ENCODE measurements at places on chromosomes 7 and 10.

GRCh38 chr10:89348481-89348880 is 20.7 kb downstream of the IFIT3 start:
- no peak for DNase-seq

GRCh38 chr7:44511236-44511635 is 20.8 kb upstream of the NUDCD3 start:
- DNase-seq = no peak

DNA sequence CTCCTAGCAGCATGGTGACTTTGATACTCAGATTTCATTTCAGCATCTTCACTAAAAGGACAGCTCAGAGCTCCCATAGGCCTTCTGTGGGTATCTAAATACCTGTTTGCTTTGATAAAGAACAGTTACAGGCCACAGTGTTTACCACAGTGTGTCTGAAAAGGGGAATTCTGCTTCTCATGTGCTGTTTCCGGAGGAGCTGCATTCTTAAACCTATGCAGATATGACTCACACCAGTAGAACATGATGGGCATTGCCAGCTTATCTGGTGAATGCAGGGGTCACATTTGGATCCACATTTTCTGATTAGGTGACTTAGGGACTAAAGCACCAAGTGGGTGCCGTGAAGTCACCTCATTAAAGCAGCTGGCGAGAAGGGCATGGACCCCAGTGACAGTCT is 52.6 kb downstream of the TRRAP start:
- peak; percentile 4 for DNase-seq

DNA sequence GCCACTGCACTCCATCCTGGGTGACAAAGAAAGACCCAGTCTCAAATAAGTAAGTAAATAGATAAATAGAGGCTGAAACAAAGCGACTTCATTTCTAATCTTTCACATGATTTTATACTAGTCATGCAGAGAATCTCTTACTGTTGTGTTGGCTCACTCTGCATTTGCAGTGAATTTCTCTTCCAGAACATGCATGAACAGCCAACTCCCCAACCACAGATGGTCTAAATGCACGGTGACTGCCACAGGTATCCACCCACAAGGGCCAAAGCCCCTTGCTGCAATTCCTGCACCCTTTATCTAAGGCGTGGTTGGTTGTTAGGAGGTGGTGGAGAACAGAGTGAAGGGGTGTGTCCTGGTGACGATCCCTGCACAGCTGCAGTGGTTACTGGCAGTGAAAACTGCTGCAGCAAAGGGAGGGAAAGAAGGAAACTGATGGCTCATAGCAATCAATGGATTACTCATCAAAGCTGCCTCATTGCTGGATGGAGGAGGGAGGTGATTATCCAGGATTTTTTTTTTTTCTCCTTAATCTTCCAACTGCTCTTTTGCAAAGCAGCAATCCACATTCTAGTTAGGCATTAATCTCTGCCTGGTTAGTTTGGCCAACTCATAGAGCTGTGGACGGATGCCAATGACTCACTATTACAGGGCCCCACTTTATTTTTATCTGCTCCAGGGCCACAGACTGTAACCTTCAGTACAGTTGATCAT is 50.6 kb downstream of the PRTFDC1 start:
- peak; percentile 98 for DNase-seq

DNA sequence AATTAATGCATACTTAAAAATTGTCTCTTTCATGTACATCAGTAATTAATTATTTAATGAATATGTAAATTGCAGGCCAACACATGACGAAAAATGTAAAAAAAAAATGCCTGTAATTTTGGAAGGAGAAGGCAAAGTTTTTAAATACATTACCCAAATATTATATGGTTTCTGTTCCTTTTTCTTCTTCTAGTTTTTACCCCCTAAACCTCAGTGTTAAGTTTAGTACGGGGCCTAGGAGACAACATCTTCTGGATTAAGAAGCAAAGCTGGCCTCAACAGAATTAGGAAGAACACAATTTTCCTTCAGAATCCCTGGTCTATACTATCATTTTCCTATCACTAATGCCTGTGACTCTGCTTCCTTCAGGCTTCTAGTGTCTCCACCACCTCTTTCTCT is 459.3 kb upstream of the NRP1 start:
- no peak for DNase-seq

DNA sequence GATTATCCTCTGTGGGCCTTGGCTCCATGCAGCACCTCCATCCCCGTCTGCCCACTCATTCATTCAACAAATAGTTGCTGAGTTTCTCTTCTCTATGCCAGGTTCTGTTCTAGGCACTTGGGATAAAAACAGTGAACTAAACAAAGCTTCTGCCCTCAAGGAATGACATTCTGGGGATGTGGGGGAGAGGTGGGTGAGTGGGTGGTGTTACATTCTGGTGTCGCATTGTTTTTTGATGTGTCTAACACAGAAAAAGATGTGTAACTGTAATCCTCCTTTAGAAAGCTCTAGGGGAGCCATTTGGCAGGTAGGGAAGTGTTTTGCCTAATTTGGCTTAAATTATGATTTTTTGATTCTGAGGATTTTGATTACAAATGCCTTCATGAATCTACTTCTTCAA is 21.4 kb downstream of the AUTS2 start:
- DNase-seq = no peak

DNA sequence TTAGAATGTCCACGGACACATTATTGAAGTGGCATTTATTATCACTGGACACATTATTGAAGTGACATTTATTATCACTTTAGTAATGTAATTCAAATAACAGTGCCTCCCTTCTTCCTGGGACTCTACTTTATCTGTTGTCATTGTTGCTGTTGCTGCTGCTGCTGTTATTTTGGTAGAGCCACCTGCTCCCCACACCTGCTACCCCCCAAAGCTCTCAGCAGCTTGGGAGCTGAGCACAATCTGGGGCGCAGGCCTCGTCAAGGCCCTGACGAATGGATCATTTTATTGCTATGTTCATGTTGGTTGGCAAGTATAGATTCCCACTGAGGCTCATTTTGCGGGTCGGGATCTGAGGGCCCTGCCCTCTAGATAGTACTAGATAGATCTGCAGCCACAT is 24.8 kb downstream of the FIGNL1 start:
- no peak for DNase-seq

GRCh38 chr10:48651293-48651692 is 33.4 kb upstream of the WDFY4 start:
- DNase-seq = no peak

GRCh38 chr7:127819975-127820731 is 168.2 kb downstream of the SND1 start:
- DNase-seq = peak; percentile 86

- peak; percentile 65 for DNase-seq
These were observed 147.3 kb upstream of the CDCA7L start for GRCh38 chr7:22093001-22093400.

GRCh38 chr10:130233035-130233360 is 96.8 kb downstream of the GLRX3 start:
- DNase-seq = no peak

DNA sequence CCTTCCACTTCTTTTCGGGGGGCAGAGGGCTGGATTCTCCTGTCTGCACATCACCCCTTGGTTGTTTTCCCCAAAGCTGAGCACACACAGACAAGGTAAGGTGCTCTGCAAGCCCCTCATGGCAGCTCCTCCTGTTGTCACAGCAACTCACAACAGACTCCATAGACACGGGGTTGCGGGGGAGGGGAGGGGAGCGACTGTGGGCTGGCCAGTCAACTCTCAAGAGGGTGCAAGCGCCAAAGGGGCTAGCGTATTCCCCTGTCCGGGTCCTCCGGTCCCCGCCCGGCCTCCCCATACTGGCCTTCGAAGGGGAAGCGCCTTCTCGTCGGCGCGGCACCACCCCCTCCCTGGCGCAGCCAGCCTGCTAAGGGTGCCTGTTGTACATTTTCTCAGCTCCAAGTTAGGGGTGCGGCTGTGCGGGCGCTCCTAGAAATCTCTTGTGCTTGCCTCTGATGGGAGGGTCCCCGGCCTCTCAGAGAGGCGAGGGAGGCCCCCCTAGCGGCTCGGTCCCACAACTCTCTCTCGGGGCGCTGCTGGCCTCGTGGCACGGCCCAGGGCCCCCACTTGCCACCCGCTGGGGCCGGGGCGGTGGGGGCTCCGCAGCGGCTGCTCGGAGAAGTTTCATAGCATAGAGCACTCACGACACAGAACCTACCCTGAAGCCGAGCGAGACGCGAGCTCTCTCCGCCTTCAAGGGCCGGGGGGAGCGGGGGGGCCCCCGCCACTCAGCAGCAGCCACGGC is 498 bp downstream of the RHOBTB1 start:
- peak; percentile 57 for DNase-seq

DNA sequence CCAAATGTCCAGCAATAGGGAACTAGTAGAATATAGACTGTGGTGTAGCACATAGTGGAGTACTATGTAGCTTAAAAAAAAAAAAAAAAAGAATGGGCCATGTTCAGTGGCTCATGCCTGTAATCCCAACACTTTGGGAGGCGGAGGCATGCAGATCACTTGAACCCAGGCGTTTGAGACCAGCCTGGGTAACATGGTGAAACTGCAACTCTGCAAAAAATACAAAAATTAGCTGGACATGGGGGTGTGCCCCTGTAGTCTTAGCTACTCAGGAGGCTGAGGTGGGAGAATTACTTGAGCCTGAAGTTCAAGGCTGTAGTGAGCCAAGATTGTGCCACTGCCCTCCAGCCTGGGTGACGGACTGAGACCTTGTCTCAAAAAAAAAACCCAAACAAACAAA is 64.4 kb downstream of the CHN2 start:
- DNase-seq = no peak

DNA sequence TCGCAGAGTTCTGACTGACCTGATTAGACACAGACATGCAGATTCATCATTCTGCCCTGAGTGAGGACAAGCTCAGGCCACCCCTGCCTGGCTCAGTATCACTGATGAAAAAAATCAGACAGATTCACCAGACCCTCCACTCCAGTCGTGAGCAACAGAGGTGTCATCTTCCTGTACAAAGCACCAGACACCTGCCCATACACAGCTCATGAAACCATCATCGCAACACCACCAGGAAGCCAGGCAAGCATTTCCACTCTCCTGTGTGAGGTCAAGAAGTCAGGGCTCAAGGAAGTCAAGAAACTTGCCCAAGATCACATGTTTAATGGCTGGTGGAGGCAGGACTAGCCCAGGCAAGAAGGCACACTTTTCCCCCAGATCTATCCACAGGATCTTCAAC is 163.0 kb downstream of the CALN1 start:
- no peak for DNase-seq

DNA sequence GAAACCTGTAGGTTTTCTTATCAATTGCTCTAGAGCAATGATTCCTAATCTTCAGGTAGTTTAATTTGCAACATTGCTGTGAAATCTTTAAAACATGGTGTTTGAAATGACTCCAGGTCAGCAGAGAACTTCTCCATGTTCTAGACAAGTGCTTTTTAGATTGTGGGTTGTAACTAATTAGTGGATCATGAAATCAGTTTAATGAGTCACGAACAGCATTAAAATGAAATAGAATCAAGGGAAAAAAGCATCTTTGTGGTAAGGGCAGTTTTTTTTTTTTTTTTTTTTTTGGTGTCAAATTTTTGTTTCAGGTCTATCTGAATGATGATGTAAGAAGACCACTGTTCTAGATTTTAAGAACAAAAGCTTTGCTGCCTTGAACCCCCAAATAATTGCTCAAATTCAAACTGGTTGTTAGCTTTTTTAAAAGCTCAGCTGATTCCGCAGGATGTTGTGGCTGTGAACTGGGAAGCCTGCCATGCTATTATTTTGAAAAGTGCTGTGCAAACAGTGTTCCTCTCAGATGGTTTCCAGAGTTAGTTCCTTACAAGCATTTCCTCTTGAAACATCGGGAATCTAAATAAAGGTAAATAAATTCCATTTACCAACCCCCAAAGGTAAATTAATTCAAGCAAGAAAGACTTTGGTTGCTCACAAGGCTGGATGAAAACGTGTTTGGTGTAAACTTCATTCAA is 13.1 kb upstream of the PDK4 start:
- DNase-seq = peak; percentile 27

- peak; percentile 96 for DNase-seq
These were observed 8.4 kb upstream of the HYCC1 start for GRCh38 chr7:23022258-23022769.

DNA sequence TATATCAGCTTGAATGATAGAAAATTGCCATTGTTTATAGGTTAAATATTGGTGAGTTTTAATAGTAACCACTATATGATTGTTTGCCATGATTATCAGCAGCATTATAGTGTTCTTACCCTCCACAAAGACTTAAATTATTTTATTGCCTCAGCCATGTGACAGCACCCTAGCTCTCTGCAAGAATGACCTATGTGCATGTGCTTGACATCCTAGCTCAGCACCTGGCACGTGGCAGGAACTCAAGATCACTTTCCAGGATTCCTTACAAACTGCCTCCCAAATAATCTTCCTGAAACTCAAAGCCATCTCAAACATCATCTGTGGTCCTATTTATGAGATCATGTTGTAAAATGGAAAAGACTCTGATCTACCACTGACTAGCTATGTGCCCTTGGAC is 68.1 kb upstream of the ANKRD30A start:
- no peak for DNase-seq

DNA sequence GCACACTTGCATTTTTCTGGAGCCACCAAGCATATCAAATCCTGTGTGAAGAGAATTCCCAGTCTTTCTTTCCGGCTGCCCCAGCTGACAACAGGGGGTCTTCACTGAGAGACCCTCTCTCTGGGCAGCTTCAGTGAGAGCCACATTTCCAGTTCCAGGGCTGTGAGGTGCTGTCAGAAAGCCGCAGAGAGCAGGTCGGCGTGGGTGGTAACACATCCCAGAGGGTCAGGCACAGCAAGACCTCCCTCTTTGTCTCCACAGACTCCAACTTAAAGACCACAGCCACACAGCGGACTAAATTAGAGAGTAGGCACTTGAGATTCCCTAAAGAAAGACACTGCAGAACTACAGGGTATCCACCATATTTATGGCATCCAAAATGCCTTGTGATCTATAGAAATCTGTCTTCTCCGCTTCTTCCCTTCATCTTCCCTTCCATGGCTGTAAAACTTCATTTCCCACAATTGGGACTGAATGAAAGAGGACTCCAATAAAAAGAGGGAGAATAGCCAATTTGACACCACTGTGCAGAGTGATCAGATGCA is 116.0 kb upstream of the C7orf33 start:
- no peak for DNase-seq

DNA sequence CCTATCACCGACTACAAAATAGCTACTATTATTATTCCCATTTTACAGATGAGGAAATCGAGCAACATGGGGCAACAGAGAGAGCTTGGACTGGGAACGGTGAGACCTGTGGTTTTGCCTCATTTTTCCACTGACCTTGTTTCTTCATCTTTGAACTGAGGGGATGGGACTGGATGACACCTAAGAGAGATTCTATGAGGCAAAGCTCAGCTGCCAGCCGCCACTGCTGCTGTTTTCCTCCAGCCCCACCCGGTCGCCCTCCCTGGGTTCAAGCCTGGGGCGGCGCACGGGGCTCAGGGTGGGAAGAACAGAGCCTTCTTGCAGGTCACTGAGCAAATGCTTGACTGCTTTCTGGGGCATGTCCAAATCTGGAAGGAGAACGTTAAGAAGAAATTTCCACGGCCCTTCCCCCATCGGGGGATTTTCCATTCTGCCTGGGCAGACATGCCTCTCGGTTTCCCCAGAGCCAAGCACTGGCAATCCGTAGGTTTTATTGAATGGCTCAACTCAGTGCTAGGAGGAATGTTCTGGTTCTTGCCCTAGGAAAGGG is 12.3 kb downstream of the DDIT4 start:
- DNase-seq = peak; percentile 20
